ENCODE measurements at places on chromosomes 16 and 17.

GRCh38 chr16:67387479-67388079, 5.7 kb downstream of the TPPP3 start:
- peaks cover 1% of the 10 kb centered on the region for H3K36me3 ChIP-seq
- H3K27ac ChIP-seq = no peak overlapping the region
- H3K27me3 ChIP-seq = peaks cover 33% of the 10 kb centered on the region

GRCh38 chr16:67227567-67227921, 614 bp downstream of the TMEM208 start:
- DNase-seq = no peak
- peaks cover 17% of the 10 kb centered on the region for H3K4me1 ChIP-seq
- peaks cover 5% of the 10 kb centered on the region for H3K36me3 ChIP-seq
- H3K27me3 ChIP-seq = no peaks in the 10 kb centered on the region
- peak overlapping the region; percentile 95 for H3K27ac ChIP-seq

- no peak overlapping the region for H3K27ac ChIP-seq
- no peak overlapping the region for H3K4me3 ChIP-seq
- H3K27me3 ChIP-seq = no peaks in the 10 kb centered on the region
- peaks cover 3% of the 10 kb centered on the region for H3K4me1 ChIP-seq
- peaks cover 10% of the 10 kb centered on the region for H3K36me3 ChIP-seq
These were observed 92.3 kb upstream of the C17orf78 start for GRCh38 chr17:37283414-37283961.

GRCh38 chr17:17435323-17435722, 41.5 kb upstream of the MED9 start:
- H3K27me3 ChIP-seq = peaks cover 5% of the 10 kb centered on the region
- no peaks in the 10 kb centered on the region for H3K36me3 ChIP-seq
- H3K27ac ChIP-seq = no peak overlapping the region
- DNase-seq = no peak

DNA sequence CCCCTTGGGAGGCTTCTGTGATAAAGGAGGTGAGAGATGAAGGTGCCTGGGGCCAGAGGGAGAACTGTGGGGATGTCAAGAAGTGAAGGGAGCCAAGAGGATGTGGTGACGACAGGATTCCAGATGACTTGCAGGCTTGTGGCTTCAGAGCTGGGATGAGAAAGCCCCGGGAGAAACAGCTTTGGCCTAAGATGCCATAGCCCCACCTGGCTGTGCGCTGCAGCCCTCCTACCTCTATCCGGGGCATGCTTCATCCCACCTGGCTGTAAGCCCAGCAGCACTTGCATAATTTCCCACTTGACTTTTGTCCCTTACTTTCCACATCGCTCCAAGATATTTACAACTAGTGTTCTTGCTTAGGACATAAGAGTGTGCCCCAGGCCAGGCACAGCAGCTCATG, 29.3 kb downstream of the GINS3 start:
- no peaks in the 10 kb centered on the region for H3K36me3 ChIP-seq
- DNase-seq = no peak
- peaks cover 15% of the 10 kb centered on the region for H3K27me3 ChIP-seq
- H3K27ac ChIP-seq = no peak overlapping the region

- no peak for DNase-seq
- peaks cover 30% of the 10 kb centered on the region for H3K27me3 ChIP-seq
- no peaks in the 10 kb centered on the region for H3K36me3 ChIP-seq
- H3K4me1 ChIP-seq = peaks cover 3% of the 10 kb centered on the region
- no peak overlapping the region for H3K27ac ChIP-seq
These were observed 158.6 kb upstream of the CDH5 start for GRCh38 chr16:66207883-66208265.

DNA sequence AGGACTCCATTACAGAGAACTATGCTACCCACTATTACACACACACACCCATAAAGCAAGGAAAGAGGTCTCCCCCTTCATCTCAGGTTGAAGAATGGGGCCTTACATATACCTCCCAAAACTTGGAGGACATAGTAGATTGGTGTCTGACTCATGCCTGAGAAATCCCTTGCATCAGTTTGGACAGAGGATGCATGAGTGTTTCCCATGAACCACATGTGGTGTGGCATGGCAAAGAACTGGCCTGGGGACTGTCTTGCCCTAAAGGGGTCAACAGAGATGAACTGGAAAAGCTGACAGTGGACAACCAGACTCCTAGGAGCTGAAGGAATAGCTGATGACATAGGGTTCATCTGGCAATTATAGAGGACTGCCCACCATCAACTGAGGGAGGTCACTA, 54.0 kb downstream of the DYNLRB2 start:
- H3K27me3 ChIP-seq = no peaks in the 10 kb centered on the region
- no peak overlapping the region for H3K27ac ChIP-seq
- no peaks in the 10 kb centered on the region for H3K36me3 ChIP-seq

GRCh38 chr17:74201250-74201649, 2.2 kb upstream of the RPL38 start:
- H3K4me1 ChIP-seq = peaks cover 14% of the 10 kb centered on the region
- H3K4me3 ChIP-seq = no peak overlapping the region
- no peak for DNase-seq
- no peak overlapping the region for H3K27ac ChIP-seq

DNA sequence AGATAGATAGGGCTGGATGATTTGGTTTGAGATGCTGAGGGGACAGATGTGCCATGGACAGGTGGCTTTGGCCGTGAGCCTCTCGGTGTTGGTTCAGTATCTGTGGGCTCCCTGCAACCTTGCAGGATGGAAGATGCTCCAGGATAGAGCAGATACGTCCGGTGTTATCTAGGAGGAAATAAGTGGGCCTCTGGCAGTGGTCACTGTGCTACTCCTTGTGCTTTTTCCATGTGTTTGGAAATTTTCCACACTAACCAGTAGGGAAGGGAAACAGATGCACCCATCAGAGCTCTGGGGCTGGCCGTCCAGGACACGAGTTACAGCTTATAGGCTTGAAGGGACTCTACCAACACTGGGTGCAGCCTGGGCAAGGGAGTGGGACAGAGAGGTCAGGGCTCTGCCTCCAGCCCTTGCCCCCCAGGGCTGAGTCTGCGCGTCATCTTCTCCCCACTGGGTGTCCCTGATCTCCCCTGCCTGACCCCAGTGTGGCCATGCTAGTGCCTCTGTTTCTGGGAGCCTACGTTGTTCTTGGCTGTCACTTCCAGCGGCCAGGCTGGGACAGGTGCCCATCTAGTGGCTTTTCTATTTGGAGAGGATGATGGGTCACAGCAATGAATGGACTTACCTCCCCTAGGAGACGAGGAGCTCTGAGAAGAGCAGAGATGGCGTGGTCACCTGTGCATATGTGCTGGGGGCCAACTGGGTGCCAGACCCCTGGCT, 166.9 kb downstream of the SEC14L1 start:
- H3K27me3 ChIP-seq = no peaks in the 10 kb centered on the region
- H3K4me3 ChIP-seq = no peak overlapping the region
- H3K4me1 ChIP-seq = peaks cover 12% of the 10 kb centered on the region
- no peak for DNase-seq
